ENCODE measurements at places on chromosomes 7 and 10.

- DNase-seq: no peak
These were observed 231.8 kb downstream of the KCNMA1 start for GRCh38 chr10:77405771-77406241.

DNA sequence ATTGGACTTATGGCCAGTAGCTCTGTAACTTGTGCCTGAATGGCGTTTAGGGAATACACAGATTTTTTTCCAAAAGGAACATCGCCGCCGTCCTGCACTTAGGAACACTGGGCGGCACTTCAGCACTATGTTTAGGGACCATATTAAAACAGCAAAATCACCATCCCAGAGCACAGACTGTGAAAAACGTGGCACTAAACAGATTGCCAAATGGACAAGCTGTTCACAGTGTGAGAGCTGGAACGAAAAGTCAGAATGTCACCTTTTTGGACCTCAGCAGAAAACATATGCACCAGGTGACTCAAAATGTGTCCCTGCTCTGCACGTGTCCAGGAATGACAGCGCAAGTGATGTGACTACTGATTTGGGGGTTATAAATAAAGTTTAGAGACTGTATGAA, 87.9 kb downstream of the ODAD2 start:
- DNase-seq: no peak

GRCh38 chr10:122374859-122375678, 561 bp downstream of the PLEKHA1 start:
- DNase-seq: peak; percentile 80

GRCh38 chr7:16357921-16358320, 63.4 kb downstream of the CRPPA start:
- no peak for DNase-seq

DNA sequence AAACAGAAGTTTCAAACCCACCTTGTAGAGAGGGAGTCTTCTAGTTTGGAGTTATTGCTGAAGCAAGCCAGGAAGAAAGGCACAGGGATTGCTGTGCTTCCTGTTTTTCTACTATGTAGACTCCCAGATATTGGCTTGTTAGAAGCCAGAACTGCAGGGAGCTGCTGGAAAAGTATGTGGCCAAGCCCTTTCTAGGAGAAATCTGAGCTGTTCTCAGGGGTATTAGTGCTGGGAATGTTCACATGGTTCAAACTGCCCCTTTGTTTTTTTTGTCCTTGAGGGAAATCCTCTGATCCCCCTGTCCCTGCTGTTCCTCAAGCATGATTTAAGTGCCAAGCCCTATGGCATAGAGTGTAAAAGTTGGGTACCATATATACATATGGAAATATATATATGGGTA, 184.0 kb downstream of the CCDC7 start:
- no peak for DNase-seq

DNA sequence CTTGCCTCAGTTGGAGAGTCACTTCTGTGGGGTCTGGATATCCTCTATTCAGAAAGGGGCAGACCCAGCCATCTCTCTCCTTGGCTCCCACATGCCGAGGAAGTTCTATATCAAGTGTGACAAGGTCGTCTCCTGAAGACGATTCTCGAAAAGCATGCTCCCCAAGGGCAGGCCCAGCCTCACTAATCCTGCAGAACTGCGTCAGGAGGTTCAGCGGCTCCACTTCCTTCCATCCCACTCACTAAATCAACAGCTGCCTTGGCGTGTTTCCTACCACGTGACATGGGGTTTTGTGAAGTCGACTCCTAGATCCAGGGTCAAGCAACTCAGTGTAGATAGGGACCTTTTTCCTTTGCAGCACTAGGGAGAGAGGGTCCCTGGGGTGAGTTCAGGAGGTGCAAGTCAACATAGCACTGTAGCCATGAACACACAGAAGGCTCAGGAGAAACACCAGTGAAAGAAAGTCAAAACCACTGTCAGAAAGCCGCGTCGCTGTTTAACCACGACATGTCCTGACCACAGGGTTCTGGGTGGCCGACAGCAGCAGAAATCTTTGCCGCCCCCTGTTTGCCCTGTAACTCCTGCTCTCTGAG, 156.4 kb downstream of the PRPF18 start:
- DNase-seq: no peak

GRCh38 chr10:45302573-45302972, 12.8 kb downstream of the OR13A1 start:
- no peak for DNase-seq

- DNase-seq: no peak
These were observed 34.6 kb downstream of the RHEB start for GRCh38 chr7:151484971-151485707.

- no peak for DNase-seq
These were observed 209.8 kb downstream of the ZNF33B start for GRCh38 chr10:42428534-42428933.

DNA sequence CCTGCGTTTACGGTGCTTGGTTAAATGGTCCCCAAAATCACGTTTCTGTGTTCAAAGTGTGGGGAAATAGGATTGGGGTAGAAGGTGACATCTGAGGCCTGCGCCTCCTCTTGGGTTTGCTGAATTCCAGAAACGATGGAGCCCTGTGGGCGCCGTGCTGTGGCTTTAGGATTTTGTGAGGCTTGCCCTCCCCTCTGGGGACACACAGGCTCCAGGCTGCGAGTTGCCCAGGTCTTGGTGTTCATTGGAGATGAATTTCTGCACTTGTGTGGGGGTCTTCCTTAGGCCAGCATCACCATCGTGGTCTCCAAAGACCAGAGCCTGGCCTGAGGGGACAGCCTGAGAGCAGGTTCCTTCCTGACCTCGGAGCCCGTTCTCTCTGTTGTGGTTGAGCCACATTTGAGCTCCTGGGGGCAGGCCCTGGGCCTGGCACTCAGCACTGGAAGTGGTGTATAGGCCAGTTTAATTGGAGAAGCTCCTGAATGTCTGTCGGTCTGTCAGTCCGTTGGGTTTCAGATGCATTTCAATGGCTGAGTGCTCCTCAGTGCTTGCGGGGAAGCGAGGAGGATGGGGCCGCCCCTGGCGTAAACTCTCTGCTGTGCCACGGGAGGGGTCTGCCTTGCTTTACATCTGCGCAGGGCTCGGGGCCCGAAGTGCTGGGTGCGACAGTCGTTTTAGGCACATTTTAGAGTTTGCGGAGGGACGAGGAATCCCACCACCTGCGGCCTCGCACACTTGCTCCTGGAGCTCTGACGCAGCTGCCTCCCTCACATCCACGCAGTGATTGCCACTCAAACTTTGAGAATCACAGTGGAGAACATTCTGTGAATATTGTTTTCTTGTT, 71.7 kb downstream of the DNAJB6 start:
- no peak for DNase-seq

DNA sequence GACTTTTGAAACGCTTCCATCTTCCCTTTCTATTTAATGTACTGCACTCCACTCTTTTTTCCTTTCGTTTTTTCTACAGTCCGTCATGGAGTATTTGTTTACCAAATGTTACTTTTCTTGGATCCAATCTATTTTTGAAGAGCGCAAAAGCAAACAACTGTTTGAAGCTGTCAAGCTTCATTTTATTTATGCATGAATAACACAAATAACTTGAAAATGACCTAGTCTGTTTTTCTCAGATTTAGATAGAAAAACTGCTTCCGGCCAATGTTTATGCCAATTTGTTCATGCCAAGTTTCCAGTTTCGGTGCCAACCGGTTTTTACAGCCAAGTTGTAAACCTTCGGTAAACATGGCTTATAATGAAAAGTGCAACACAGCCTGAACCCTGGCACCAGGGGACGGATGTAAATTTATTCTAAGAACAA, 150.9 kb upstream of the KLF6 start:
- no peak for DNase-seq

GRCh38 chr7:115356999-115357702, 435.3 kb downstream of the MDFIC start:
- no peak for DNase-seq

DNA sequence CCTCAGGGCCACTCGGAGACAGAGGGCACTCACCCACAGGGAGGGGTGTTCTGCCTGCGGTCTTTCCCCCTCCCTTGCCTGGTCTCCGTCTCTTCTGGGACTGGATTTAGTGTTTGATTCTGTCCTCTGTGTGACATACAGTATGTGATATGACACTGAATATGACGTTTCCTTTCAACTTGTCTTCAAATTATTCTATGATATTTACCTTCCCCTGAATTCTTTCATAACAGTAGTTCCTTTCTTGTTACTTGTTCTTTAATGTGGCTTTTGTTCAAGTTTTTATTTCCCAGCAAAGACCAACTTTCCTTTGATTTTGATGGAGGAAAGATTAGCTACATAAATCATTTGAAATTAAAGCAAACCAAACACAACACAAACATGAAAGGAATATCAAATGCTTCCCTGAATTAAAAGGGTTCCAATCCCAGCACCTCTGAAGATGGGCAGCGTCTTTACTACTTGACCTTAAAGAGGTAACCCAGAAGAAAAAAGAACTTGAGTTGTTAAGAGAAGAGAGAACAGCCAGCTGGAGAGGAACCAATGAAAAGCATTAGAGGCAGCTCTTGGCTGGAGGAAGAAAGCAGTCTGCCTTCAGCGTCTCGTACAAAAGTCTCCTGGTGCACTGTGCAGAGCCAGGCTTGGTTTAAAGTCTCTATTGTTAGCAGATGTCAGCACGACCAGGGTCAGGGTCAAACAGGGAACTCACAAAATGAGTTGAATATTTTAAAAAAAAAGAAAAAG, 18.3 kb upstream of the RHEB start:
- DNase-seq: no peak

GRCh38 chr7:132608523-132608922, 32.3 kb upstream of the PLXNA4 start:
- no peak for DNase-seq

GRCh38 chr10:131902691-131903090, 1.9 kb downstream of the PPP2R2D start:
- no peak for DNase-seq

DNA sequence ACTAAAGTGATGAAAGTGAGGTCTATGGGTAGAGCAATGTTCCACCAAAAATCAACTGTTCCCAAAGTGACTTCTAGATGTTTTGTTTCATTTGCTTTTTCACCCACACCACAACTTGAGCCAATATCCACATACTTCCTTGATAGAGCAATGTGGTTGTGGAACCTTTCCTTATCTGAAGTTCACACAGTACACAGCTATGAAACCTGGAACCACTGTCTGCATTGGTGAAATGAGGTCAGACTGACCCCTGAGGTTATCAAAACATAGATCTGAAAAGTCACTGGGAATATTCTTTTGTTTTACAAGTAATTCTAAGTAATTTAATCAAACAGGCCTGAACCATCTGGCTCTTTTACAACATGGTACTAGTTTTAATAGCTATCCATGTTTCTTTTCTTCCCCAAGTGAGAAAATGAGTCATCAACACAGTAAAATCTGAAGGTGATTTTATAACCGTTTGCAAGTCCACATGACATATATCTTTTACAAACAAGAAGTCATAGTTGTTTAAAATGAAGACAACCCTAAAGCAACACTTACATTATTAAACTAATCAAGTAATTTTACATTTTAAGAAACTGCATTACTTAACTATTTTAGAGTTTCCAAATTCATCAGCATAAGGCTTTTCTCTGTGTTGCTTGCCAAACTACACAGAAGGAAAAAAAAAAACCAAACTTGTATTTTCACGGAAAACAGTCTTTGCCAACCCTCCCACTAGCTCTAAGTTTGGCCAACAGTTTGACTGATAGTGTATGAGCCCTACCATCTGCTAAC, 80.3 kb downstream of the LRRC17 start:
- no peak for DNase-seq

- no peak for DNase-seq
These were observed 1.8 kb upstream of the CCDC6 start for GRCh38 chr10:59907918-59908807.

- DNase-seq: no peak
These were observed 29.4 kb downstream of the SLC25A28 start for GRCh38 chr10:99590799-99591198.

DNA sequence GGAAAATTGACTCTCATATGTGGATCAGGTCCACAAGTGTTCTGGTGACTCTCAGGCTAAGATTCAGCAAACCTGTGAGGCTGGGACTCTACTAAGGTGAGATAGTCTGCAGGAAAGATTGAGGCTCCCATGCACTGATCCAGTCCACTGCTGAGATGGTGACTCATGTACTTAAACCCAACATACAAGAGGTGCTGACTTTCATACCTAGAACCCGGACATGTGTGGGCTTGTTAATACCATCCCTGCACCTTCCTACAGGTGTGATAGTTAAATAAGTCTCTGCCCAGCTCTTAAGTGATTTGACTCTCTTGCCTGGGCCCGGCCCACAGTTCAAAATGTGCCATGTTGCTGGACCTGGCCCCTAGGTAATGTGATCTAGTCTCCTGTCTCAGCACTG, 27.1 kb upstream of the ZNF107 start:
- DNase-seq: no peak

DNA sequence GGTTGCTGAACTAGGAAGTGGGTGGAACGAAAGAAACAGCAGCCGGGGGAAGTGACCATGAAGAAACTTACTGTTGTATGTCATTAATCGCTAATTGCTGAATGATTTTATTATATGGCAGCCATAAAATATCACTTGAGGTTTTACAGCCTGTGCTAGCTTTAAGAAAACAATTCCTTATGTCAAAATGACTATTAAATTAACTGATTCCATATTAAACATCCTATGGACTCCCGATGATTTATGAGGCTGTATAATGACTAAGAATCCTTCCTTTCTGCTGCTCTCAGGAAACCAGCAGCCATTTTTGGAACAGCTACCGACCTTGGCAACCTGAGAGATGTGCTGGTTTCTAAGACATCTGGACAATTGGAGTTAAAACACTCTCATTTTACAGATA, 421.9 kb downstream of the SORCS3 start:
- DNase-seq: no peak

- no peak for DNase-seq
These were observed 26.7 kb upstream of the EN2 start for GRCh38 chr7:155431231-155431630.

DNA sequence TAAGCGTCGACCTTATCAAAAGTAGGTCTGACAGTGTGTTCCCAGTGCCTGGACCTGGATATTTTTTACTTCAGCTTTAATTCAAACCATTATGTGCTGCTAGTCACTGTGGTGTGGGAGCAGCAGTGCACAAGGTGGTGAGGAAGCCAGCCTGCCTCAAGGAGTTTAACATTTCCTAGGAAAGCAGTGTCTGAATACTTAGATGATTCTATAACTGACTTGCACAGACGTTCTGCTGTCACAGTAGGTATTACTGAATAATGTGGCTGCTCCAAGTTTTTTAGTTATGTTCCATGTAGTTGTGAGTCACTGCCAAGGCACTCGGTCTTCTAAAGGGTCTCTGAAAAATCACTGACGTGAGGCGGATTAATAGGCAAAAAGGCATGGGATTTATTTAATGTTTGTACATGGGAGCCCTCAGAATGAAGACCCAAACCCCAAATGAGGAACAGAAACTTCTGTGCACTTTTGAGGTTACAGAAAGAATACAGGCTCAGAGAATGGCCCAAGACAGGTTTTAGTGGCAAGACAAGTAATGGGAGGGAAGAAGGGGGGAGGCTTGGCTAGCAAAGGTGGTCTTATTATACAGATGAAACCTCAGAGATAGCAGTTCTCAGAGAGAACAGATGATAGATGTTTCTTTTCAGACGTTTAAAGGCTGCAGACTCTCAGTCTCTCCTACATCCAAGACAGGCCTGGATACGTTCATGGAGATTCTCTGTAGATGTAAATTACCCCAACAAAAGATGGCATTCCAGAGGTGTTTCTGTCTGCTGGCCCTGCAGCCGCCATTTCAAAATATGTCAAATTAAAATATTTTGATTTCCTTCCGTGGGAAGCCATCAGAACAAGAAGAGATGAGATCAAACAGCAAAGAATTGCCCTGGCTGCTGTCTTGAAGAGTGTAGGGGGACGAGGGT, 209.3 kb downstream of the SDK1 start:
- no peak for DNase-seq

- no peak for DNase-seq
These were observed 65.0 kb downstream of the VSTM4 start for GRCh38 chr10:49050366-49050765.

GRCh38 chr10:36003688-36004087, 361.6 kb upstream of the FZD8 start:
- DNase-seq: no peak

- DNase-seq: no peak
These were observed 120.1 kb downstream of the ELAPOR2 start for GRCh38 chr7:86939197-86939814.

All from effector memory CD4-positive, alpha-beta T cell (primary cell).